ENCODE measurements at places on chromosomes 11 and 22.

DNA sequence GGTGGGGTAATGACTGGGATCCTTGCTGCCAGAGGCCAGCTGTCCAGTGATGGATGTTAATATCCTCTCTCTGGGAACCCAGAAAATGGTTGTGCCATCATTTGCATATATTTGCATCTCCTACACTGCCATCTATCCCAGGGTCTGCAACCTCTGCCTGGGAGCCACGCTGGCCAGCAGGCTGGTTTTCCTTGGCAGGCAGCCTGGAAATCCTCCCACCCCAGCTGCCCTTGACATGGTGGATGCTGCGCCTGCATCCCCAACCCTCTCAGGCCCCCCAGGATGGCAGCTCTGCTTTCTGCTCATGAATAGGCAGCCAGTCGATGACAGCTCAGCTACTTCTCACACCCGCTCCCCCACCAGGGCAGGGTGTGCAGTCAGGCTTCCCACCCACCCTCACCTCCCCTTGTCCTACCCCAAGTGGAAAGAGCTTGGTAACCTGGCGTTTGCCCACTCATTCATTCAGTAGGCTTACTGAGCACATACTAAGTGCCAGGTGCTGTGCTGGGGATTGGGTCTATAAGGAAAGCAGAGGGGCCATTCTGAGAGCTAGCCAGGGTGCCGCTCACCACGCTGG, 202.5 kb downstream of the TRIM29 start:
- DNase-seq = no peak

- peak; percentile 32 for DNase-seq
Measured at GRCh38 chr11:14583252-14584034, 60.2 kb upstream of the PDE3B start.

DNA sequence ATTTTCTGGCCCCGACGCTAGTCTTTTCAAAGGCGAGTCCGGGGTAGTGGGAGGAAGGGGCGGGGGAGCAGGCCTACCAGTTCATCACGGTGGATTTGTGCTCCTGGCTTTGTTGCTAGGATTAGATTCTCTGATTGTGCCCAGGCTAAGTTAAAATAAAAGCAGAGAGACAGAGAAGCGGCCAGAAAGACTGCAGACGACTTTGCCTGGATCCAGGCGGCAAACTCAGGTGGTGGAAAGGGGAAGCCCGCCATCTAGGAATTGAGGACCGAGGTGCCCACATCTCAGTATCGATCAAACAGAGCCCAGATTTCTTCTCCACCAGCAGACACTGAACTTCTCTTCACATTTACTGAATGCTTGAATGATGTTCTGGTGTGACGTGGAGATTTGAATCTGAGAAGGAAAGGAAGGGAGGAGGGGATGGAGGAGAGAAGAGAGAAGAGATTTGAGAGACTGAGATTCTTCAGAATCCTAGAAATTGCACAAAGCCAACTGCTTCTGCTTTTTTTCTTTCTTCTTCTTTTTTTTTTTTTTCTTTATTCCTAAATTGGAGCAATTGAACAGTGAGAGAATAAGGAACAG, 2.7 kb downstream of the FAT3 start:
- DNase-seq = peak; percentile 78

DNA sequence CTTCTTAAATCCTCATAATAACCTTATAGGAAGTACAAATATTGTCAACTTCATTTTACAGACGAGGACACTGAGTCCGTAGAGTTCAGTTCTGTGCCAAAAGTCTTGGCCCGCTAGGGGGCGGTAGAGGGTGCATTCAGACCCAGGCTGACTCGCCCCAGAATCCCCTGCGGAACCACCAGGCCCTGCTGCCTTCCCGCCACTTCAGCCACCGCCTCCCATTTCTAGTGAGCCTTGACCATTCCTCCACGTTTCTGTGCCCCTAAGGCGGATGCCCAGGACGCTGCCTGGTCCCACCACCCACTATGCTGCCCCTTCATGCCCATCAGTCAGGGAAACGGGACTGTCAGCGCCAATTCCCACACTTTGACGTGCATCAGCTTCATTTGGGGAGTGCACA, 19.1 kb downstream of the SYT13 start:
- no peak for DNase-seq

DNA sequence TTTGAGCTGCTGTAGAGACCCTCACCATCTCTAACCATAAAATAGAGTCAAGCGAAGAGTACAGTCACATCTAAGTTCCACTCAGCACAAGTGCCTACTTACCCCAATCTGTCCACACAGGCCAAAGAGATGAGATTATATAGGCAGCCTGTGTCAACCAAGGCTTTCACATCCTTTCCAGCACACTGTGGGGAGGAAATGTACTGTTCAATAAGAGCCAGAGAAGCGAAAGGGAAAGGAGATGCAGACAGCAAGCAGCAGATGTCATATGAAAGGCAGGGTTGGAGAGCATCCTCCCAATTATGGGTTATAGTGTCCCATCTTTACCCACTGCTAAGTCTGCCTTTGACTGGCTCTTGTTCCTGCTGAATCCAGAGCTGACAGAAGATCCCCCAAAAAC, 16.4 kb downstream of the NRIP3 start:
- no peak for DNase-seq

DNA sequence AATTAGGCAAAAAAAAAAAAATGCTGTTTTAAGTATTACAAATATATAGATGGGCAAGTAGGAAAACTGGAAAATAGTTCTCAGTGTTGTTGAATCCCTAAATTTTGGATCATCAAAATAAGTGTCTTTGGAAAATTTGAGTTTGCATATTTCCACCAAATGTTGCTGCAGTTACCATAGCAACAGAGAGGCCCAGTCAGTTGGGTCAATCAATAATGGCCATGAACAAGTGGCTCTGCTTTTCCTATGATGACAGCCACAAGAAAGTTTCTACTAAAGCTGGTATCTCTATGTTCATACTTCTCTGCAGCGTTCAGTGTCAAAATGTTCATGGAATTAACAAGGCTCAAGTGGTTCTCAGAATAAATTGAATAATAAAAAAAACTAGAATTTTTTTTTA, 79.1 kb downstream of the SERGEF start:
- peak; percentile 33 for DNase-seq

DNA sequence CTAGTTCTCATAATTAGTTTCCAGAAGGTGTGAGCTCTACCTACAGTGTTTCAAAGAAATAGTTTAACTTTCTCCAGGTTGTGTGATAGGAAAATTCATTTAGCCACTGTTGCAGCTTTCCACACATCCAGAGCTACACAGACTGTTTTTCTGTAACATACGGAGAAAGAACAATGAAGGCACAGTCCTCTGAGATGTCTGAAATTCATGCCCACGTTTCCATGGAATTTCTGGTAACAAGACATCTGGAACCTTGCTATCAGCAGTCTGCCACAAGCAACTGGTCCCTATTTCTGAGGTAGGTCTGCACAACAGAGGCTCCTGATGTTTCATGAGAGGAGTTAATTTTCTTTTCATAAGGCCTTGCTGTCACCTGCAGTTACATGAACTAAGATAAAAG, 273.3 kb upstream of the C11orf87 start:
- no peak for DNase-seq

DNA sequence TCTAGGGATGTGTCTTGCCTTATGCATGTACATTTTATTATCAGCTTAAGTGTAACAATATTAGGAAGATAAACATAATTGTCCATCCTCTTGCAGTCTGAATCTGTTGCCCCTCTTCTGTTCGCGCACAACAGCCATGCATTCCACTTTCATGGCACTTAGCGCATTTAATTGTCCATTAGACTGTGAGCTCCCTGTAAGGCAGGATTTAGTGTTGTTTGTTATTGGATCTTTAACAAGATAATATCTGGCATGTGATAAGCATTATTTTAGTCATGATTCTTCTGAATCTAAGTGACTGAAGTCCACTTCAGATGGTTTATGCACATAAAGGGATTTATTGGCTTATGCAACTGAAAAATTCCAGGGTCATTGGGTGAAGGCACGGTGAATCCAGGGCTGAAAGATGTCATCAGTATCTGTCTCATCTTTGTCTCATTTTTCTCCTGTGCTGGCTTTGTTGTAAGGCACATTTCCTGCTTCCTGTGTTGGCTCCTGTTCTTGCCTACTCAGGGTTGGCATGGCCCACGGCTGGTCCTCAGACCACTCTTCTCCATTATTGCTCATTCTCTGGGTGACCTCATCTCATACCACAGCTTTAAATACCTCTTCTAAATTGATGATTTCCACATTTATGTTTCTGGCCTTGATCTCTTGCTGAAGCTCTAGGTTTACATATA, 37.6 kb downstream of the ATXN10 start:
- no peak for DNase-seq

DNA sequence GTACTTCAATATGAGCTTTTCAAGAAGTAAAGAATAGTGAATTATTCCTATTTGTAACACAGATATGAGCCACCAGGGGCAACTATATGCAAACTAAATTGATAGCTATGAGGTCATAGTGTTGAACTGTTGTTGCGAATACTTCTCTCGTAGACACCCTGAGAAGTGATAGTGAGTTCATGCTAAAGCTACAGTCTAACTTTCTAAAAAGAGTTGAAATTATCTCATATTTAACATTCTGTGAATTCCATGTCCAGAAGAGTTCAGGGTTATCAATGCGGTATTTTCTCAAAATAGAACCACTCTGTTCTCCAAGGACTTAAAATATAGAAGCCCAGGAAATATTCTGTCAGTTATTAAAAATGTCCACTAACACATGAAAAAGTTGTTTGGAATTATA, 185.4 kb downstream of the AASDHPPT start:
- no peak for DNase-seq

GRCh38 chr11:9651481-9651880, 12.4 kb upstream of the SWAP70 start:
- DNase-seq = no peak

GRCh38 chr11:133082453-133082781, 449.9 kb downstream of the OPCML start:
- DNase-seq = peak; percentile 69
